ENCODE measurements at places on chromosomes 7 and 10.

DNA sequence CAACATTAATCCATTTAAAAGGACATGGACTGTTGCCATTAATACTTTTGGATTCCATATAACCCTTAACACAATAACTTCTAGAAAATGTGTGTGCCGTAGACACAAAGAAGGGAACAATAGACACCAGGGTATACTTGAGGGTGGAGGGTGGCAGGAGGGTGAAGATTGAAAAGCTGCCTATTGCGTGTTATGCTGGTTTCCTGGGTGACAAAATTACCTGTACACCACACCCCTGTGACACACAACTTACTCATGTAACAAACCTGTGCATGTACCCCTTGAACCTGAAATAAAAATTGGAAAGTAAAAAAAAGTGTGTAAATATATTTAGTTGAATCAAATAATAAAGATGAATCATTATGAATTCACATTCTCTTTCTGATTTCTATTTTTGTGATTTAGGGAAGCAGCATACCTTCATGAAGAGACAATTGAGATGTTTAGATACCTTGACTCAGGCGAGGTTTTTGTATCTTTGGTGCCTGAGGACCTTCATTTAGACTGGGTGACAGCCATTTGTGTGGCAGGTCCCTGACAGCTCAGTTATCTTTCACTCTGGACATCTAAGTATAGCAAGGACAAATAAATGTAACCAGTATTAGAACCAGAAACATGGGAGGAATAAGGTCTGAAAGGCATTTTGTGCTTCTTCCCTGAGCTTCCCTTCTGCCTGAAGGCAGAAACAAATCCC is 28.7 kb downstream of the GIMAP8 start:
- no peak for DNase-seq

DNA sequence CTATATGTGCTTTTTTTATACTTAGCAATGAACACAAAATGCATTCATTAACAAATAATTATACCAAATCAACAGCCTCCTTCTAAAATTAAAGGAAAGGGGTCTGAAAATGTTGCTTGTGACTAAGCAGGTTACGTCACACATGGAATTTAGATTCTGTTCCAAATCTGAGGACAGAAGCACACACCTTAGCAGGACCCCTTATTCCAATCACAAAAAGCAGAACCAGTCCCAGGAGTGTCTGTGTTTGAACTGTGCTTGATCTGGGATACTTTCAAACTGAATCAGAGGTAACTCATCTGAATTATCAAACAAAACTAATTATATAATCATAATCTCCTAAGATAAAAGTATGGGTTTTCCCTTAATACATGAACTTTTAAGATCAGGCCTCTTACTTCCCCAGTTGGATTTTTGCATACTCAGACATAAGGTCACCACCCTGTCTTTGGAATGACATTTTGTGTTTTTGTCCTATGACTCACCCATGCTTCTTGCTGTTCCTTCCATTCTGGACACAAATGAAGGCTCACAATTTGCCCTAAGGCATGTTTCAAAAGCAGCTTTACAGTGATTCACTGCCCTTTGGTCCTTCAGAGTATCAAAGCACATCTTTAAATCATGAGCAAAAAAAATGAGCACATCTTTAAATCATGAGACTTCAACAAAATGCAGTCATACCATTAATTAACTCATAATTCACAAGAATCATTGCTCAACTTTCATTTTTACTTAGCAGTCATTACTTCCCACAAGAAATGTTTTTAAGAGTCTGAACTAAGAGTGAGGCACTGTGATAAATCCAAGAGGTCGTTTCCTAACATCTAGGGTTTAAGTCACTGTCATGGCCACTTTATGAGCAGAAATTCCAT is 35.5 kb downstream of the SEMA3C start:
- no peak for DNase-seq

- no peak for DNase-seq
Observed at GRCh38 chr7:102064361-102065025, 222.2 kb upstream of the SH2B2 start.

DNA sequence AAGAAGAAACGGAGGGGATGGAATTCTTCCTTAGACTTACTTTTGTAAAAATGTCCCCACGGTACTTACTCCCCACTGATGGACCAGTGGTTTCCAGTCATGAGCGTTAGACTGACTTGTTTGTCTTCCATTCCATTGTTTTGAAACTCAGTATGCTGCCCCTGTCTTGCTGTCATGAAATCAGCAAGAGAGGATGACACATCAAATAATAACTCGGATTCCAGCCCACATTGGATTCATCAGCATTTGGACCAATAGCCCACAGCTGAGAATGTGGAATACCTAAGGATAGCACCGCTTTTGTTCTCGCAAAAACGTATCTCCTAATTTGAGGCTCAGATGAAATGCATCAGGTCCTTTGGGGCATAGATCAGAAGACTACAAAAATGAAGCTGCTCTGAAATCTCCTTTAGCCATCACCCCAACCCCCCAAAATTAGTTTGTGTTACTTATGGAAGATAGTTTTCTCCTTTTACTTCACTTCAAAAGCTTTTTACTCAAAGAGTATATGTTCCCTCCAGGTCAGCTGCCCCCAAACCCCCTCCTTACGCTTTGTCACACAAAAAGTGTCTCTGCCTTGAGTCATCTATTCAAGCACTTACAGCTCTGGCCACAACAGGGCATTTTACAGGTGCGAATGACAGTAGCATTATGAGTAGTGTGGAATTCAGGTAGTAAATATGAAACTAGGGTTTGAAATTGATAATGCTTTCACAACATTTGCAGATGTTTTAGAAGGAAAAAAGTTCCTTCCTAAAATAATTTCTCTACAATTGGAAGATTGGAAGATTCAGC is 158.7 kb upstream of the LANCL2 start:
- DNase-seq: no peak

DNA sequence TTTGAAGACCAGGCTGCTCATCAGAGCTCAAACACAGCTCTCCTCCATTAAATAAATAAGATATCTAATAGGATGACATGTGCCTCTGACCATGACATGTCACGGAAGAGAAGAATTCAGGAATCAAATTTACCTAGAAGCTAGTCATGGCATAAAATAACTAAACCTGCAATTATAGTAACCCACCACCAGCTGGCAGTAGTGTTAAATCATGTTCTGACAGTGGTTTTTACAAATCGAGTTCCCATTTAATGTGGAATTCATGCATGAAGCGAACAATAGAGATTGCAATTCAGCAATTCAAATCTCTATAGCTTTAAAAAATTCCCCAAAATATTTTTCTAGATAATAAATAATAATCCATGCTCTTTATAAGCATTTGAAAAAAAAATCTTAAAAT is 74.6 kb upstream of the IKZF1 start:
- DNase-seq: no peak

- DNase-seq: no peak
Observed at GRCh38 chr10:127997271-127997670, 90.4 kb downstream of the PTPRE start.

- DNase-seq: peak; percentile 18
Observed at GRCh38 chr7:4227105-4228010, 454.7 kb upstream of the FOXK1 start.

DNA sequence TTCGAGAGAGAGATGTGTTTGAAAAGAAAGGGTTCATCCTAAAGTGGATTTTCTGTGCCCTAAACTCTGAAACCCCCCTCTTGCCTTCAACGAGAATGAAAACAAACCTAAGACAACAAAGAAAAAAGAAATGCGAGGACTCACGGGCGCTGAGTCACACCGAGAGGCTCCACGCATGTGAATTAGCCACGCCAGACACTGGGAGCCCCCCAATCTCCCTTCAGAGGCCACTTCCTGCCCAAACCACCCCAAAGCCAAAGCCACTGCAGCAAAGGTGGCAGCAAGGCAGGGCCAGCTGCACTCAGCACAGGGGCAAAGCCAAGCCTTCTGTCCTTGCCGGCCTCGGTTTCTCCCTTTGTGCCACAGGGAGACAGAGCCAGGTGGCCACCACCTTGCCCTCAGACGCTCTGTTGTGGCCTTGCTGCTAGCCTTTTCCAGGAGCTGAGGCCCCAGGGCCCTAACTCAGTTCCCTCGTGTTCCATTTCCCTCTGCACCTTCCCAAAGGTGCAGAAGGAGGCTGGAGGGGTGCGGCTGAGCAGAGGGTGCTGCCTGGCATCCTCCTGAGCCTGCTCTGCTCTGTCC is 93.3 kb downstream of the FAM53B start:
- DNase-seq: no peak

- no peak for DNase-seq
Observed at GRCh38 chr7:131341690-131342089, 14.0 kb downstream of the MKLN1 start.

DNA sequence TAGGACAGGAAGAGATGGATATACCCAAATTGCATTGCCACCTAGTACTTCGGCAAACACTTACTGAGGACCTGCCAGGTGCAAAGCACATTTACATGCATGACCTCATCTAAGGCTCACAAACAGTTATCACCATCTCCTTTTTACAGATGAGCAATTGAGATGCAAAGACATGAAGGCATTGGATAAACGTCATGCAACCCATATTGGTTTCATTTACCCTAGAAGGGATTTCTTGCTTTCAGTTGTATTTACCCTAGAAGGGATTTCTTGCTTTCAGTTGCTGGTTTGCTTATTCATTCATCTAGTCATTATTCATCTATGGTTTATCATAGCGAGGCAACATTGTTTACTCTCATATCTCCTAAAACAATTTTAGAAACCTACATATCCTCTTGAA is 52.2 kb downstream of the STEAP1B start:
- no peak for DNase-seq

DNA sequence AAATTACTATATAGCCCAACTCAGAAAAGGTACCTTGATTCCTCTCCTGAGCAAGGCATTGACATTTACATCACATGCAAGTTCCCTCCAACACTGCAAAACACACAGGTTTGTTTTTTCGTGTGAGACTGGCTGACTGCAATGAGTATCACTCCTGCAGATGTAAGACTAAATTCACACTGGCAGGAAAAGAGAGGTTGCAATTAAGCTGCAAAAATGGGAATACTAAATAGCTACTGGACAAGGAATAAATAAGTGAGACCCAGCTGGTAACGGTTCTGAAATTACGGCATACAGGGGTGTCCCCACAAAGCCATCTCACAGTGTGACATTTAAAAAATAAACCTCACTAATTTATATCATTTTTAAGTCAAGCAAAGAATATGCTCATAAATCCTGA is 97.3 kb downstream of the PIP4K2A start:
- no peak for DNase-seq

DNA sequence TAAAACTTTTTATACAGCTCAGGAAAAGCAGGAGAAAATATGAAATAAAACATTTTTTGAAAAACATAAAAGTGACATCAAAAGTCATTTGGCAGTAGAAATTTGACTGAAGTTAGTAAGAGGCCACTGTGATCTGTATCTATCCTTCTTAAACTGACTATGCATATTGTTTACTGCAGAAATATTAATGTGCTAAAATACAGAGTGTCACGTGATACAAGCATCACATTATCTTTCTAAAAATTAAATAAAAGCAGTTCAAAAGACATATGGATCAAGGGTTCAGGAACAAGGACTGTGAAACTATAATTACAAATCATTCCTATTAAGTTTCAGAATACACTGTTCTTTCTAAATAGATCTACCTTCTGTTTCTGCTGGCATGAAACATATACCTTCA is 33.7 kb downstream of the PARP12 start:
- DNase-seq: no peak

DNA sequence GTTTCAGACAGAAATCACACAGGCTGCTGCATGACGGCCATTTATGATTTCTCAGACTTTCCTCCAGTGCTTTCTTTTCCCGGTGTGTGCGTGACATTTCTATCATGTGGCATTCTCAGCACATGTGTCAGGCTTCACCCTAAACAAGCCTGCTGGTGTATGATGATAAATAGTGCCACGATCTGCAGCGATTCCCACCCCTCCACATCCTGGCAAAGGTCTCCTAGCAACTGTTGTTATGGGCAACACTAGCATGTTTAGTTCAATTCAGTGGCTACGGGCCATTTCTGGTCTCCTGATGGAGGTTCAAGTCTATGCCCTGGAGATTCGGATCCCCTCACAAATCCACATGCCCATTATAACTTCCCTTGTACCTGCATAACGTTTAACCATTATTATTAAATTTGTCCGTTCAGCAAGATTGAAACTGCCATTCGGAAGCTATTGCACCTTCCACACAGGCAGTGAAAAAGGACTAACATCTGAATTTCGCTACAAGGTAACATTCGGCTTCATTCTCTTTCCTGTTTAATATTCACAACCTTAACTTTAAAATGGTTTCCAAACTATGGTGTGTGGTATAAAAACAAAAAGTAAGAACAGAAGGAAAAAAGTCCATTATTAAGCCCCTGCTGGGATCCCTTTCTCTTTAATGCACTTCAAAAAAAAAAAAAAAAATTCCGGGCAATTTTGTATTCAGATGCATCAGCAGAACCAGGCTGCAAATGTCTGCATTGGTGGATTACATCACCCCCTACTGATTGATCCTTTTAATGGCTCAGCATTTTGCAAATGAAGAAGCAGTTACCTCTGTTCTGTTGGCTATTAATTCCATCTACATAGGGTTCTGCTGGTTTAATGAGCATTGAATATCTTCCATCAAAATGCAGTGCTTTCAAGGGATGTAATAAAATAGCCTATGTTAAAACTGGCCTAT is 90.2 kb downstream of the FRMD4A start:
- no peak for DNase-seq

- no peak for DNase-seq
Observed at GRCh38 chr7:91633013-91633441, 247.5 kb downstream of the MTERF1 start.

GRCh38 chr10:49500412-49500811 is 38.5 kb downstream of the ERCC6 start:
- DNase-seq: no peak
